SW 1271 (cell line): ENCODE measurements at places on chromosomes 7 and 10.

DNA sequence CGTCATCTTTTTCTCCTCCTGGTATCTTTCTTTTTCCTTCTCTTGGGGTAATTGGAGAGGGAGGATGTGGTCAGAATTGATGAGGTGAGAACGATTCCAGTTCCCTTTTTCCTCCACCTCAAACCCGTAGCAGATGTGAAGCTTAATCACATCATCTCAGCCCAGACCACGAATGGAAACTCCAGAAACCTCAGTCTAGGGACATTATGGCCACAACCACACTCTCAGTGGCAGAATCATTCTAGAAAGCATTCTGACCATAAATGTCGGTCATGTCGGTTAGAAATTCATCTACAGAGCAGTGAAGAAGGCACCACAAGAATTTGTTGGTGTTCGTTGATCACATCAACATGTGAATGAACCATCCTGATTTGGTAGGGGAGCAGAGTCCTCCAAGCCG lies 78.7 kb downstream of the GATA3 start:
- no peak for DNase-seq

GRCh38 chr10:48632166-48632565 lies 27.3 kb upstream of the ARHGAP22 start:
- DNase-seq, result no peak

GRCh38 chr7:143258831-143259230 lies 4.4 kb upstream of the GSTK1 start:
- no peak for DNase-seq

GRCh38 chr7:149458235-149458634 lies 2.6 kb downstream of the ZNF777 start:
- DNase-seq, result no peak

- DNase-seq, result no peak
These were observed 31.2 kb downstream of the GSTO2 start for GRCh38 chr10:104300002-104300735.

DNA sequence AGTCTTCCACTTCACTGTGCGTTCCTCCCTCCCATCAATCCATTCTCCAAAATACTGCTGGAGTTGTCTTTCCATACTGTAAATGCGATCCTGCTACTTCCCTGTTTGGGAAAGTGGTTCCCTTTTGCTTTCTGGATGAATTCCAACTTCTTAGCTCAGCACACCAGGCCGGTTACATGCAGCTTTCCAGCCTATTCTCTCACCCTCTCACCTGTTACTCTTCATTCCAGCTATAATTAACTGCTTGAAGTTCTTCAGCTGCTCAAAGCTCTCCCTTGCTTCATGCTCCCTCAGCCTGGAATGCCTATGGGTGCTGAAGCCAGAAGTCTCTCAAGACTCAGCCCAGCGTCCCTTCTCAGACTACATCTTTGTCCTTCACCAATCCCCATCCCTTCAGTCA lies 6.0 kb upstream of the ZNRF2 start:
- no peak for DNase-seq

GRCh38 chr10:56928714-56929113 lies 567.7 kb upstream of the ZWINT start:
- DNase-seq, result no peak

GRCh38 chr10:90712529-90712928 lies 145.3 kb downstream of the HTR7 start:
- no peak for DNase-seq

DNA sequence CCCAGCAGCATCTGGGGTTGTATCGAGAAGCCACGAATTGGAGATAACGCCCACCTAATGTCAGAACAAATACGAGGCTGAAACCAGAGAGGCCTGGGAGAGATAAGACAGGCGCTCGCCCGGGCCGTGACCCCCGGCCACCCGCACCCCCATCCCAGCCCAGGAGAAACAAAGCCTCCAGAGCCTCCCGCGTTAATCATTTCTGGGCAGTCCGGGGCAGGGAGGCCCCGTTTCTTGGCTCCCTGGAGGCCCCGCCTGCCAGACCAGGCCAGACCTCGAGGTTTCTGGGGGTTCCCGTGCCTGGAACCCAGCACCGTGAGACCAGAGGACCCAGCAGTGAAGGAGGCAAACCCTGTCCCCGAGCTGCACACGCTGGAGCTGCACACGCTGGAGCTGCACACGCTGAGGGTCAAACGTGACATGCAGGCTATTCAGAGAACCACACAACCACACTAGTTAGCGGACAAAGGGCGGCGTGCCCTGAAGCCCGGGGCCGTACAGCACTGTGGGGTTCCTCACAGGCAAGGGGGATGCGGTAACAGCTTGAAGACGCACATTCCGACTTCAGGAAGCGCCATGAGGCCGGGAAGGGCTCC lies 53.4 kb downstream of the FOXL3 start:
- no peak for DNase-seq

DNA sequence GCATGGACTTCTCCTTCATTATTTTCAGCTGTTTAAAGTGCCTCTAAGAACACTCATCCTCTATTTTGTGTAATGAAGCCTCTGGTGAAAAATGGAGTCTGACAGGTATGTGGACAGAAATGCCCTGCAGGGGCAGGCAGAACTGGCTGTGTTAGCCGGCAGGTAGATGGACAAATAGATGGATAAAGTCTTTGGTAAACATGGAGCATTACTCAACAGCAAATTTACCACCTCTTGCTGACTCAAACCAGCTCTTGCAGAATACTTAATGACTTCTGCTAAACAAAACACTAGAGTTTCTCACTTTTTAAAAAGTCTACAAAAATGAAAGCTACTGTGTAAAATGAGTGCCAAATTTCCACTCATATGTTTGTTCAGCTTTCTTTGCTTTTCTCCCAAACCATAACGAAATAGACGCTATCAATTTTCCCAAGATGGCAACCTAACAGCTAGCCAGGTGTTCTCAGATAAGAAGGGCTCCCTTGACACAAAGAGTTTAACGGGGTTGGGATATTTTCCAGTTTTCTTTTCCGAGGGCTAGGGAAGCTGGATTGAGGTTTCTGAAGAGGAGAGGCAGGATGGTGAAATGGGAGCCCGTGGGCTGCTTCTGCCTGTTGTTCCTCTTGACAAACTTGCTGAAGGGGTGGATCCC lies 71.9 kb upstream of the HABP2 start:
- DNase-seq, result no peak

- no peak for DNase-seq
These were observed 36.9 kb upstream of the DOCK1 start for GRCh38 chr10:126868371-126868770.

GRCh38 chr10:112585960-112586359 lies 138.9 kb downstream of the VTI1A start:
- no peak for DNase-seq

GRCh38 chr10:110486680-110487410 lies 10.9 kb upstream of the DUSP5 start:
- DNase-seq, result no peak

DNA sequence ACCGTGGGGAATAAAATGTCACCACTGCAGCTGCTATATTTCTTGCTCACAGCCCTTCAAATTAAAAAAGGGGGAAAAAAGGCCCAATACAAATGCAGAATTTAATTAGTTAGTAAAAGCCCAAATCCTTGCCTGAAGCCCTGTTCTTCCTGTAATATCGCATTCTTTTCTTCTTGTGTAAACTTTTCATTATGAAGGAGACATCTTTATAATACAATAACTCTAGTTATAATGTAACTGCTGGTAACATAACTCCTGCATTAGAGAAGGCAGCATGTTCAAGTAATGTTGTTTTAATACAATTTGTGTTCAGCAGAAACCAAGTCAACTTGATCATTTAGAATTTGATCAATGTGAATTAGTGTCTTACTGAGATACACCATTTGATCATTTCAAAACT lies 250.9 kb downstream of the CHCHD3 start:
- no peak for DNase-seq

- no peak for DNase-seq
These were observed 31.5 kb upstream of the PPP2R2D start for GRCh38 chr10:131869344-131869743.

DNA sequence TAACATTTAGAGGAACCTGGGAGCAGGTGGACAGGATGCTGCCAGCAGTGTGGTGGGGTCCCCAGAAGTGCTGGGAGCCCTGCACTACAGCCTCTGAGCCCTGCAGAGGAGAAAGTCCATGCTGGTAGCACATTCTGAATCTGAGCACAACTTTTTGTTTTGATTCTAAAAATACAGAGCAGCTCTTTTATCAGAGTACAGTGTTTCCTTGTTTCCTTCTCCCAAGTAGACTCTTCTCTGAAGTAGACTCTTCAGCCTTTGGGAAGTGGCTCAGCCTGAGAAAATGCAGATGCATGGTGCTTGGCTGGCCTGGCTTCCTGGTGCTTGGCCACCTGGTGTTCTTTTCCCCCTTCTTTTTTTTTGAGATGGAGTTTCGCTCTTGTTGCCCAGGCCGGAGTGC lies 9.1 kb downstream of the ADCY1 start:
- DNase-seq, result no peak

- no peak for DNase-seq
These were observed 26.8 kb downstream of the TRDMT1 start for GRCh38 chr10:17174626-17175025.

DNA sequence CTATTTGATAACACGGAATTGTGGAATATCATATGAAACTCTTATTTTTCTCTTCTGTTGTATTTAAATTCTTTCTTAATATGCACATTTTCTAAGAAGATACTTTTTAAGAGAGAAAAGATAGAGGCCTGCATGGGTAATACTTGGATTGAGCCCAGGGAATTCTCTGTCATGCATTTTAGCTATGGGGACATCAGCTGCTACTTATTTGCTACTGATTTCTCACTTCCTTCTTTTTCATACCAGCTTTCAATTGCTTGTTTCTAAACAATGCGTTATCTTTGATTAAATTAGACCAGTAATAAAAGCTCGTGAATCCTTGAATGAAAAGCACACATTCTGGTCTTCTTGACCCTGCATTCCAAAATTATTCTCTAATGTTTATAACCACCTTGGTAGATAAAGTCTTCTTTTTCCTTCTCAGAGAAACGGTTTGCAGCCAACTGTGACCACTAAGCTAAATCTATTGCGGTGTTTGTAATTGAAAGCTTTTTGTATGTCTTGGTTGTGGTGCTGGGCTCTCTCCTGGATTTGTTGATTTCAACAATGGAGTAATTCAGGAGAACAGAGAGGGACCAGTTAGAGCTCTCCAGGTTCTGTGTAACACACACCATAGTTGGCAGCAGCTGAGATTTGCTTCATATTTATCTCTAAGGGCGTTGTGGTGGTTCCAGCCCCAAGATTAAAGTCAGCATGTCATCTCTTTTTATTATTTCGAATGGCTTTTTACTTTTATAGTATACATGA lies 139.3 kb downstream of the PPP1R9A start:
- no peak for DNase-seq

GRCh38 chr7:43905956-43906330 lies 453 bp downstream of the URGCP start:
- no peak for DNase-seq

GRCh38 chr10:1594372-1595241 lies 142.7 kb downstream of the ADARB2 start:
- no peak for DNase-seq

- no peak for DNase-seq
These were observed 741.4 kb upstream of the POT1 start for GRCh38 chr7:125670926-125671572.

GRCh38 chr7:82051601-82052000 lies 281.8 kb upstream of the HGF start:
- no peak for DNase-seq

DNA sequence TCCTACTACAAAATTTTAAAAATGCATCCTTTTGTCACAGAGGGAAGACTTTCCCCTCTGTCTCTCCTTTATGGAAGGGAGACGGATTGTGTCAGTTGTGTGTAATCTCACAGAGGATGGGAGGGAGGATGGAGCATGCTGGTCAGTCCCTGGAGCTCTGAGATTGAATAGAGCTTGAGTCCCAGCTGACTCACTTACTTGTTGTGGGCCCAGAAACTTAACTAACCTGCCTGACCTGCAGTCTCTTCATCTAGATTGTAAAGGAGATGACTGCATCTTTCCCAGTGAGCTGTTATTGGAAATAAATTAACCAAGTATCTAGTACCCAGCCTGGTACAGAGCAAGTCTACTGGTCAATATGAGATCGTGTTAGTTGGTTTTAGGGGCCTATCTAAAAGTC lies 77.9 kb upstream of the ADO start:
- DNase-seq, result no peak

DNA sequence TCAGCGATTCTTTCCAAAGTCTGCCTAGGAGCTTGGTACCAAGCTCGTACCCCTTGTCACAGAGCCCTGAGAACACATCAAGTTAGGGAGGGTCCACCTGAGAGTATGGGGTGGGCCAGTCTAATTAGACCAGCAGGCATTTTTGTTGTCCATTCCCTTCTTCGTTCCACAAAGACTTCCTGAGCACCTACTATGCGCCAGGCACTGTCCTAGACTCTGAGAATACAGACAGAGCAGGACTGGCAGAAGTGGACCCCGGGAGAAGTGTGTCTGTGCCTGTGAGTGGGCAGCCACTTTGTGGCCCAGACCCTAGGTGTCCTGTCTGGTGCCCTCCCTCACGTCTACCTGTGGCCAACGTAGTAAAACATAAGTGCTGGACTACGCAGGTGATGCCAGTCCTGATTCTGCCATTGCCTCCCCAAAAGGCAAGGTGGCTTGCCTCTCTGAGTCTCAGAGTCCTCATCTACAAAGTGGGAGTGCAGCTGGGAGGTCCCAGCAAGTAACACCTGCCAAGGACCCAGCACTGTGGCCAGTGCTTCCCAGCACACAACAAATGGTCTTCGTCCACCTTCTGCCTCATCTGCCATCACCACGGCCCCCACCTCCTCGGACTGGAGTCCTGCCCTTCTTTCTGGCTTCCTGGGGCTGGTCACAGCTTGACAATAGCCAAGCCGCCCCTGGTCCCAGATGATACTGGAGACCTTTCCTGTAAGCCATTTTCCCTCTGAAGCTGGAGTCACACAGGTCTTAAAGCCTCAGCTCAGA lies 54.3 kb upstream of the DUSP5 start:
- no peak for DNase-seq

GRCh38 chr7:98217623-98218582 lies 6.7 kb downstream of the BHLHA15 start:
- DNase-seq, result no peak
